ENCODE measurements at places on chromosomes 16 and 17.

GRCh38 chr17:52035336-52035915, 123.1 kb downstream of the CA10 start:
- DNase-seq: no peak

DNA sequence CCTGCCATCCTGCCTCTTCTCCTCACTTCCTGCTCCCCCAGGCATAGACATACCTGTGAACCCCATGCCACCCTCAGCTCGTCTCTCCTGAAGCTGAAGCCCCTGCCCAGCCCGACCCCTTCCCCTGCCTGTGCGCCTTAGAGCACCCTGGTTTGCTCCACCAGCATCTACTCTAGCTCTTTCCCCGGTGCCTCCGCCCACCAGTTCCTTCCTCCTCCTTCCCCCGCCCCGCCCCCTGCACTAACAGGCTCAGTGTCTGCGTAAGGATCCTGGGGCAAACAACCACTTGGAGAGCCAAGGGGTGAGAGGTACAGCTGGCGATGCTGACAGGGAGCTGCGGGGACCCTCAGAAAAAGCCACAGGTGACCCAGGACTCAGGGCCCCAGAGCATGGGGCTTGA, 1.9 kb downstream of the GPR142 start:
- no peak for DNase-seq

GRCh38 chr16:56558024-56558747, 6.7 kb upstream of the MT4 start:
- peak; percentile 71 for DNase-seq

DNA sequence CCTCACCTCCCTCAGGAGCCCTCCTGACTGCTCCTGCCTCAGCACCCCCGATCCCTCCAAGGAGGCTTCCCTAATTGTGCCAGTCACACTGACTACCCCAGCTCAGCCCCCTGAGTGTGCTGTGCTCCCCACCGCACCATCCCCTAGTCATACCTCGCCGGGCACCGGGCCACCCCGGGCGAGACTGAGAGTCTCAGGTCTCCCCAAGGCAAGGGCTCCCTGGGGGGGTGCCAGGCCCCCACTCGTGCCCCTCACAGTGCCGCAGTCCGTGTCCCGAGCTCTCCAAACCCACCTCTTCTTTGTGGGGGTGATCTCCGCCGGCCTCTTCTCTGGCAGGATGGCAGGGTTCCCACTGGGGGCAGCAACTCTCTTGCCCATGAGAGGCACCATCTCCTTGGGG, 3.2 kb downstream of the TRPV3 start:
- DNase-seq: no peak

GRCh38 chr17:2044263-2044894, 2.6 kb downstream of the OVCA2 start:
- DNase-seq: no peak

GRCh38 chr17:82737967-82738877, 2.8 kb downstream of the FN3K start:
- DNase-seq: peak; percentile 43

Data from spinal cord (tissue), 10 donors.